Activated CD8-positive, alpha-beta memory T cell treated with anti-CD3 and anti-CD28 coated beads, Interleukin-2, amount 10 ng/mL, durations not matched to agents 7 days and 5 days (primary cell): ENCODE measurements at places on chromosomes 4 and X. TPM values are rescaled to one million over a fixed set of nuclear protein-coding genes. Genes with fewer than 3 reads are reported as not detected.
A peak's percentile ranks its signal among the peaks of the same experiment; 100 is the strongest.

The ABCG2 gene
- 1.8 TPM for total RNA-seq

The MTNR1A gene
- total RNA-seq = not detected

- no peak overlapping the region for H3K27ac ChIP-seq
- peaks cover 13% of the 10 kb centered on the region for H3K4me1 ChIP-seq
- H3K36me3 ChIP-seq = peaks cover 2% of the 10 kb centered on the region
These were observed 108.1 kb downstream of the DHX15 start for GRCh38 chr4:24476282-24476681.

- no peak overlapping the region for H3K4me3 ChIP-seq
- no peak for DNase-seq
- H3K27ac ChIP-seq = no peak overlapping the region
- peaks cover 14% of the 10 kb centered on the region for H3K36me3 ChIP-seq
- H3K4me1 ChIP-seq = no peaks in the 10 kb centered on the region
These were observed 97.3 kb downstream of the HDAC8 start for GRCh38 chrX:72475338-72475737.

GRCh38 chr4:39067451-39067850, 5.4 kb downstream of the KLHL5 start:
- no peaks in the 10 kb centered on the region for H3K27me3 ChIP-seq
- peaks cover 10% of the 10 kb centered on the region for H3K36me3 ChIP-seq
- no peak overlapping the region for H3K4me3 ChIP-seq

The BRS3 gene
- total RNA-seq = not detected

GRCh38 chr4:140742838-140743193, 13.4 kb downstream of the TBC1D9 start:
- H3K27me3 ChIP-seq = peaks cover 19% of the 10 kb centered on the region
- no peak overlapping the region for H3K27ac ChIP-seq
- no peaks in the 10 kb centered on the region for H3K4me1 ChIP-seq
- no peak overlapping the region for H3K4me3 ChIP-seq

The UGT2B10 gene
- total RNA-seq = not detected

- no peaks in the 10 kb centered on the region for H3K36me3 ChIP-seq
- no peak overlapping the region for H3K4me3 ChIP-seq
- H3K27ac ChIP-seq = no peak overlapping the region
- no peaks in the 10 kb centered on the region for H3K27me3 ChIP-seq
- DNase-seq = no peak
These were observed 2163.0 kb upstream of the AGA start for GRCh38 chr4:179605196-179605595.

DNA sequence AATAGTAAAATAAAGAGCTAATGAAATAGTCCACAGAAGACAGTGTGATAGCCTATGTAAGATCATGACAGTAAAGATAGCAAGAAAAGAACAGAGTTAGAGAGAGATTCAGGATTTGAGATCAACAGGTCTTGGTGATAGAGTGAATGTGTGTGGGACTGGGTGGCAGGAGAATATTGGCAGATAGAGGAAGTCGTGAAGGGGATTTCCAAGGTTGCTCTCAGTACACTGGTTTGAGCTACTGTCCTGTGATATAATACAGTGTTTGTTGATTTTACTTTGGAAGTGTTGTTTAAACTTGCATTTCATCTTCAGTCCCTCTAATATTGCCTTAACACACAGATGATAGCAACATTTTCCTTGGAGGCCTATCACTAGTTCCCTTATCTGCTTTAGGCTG, 44.1 kb downstream of the DTHD1 start:
- peaks cover 12% of the 10 kb centered on the region for H3K36me3 ChIP-seq
- peaks cover 55% of the 10 kb centered on the region for H3K4me1 ChIP-seq
- peak overlapping the region; percentile 81 for H3K27ac ChIP-seq
- no peak overlapping the region for H3K4me3 ChIP-seq

GRCh38 chrX:112668476-112669409, 11.0 kb downstream of the LHFPL1 start:
- H3K4me3 ChIP-seq = no peak overlapping the region
- DNase-seq = no peak
- no peaks in the 10 kb centered on the region for H3K27me3 ChIP-seq
- no peaks in the 10 kb centered on the region for H3K36me3 ChIP-seq

The GC gene
- total RNA-seq = not detected

GRCh38 chr4:112343330-112344080, 46.3 kb downstream of the ALPK1 start:
- H3K36me3 ChIP-seq = peaks cover 1% of the 10 kb centered on the region
- no peak overlapping the region for H3K27ac ChIP-seq
- no peaks in the 10 kb centered on the region for H3K4me1 ChIP-seq
- DNase-seq = no peak

DNA sequence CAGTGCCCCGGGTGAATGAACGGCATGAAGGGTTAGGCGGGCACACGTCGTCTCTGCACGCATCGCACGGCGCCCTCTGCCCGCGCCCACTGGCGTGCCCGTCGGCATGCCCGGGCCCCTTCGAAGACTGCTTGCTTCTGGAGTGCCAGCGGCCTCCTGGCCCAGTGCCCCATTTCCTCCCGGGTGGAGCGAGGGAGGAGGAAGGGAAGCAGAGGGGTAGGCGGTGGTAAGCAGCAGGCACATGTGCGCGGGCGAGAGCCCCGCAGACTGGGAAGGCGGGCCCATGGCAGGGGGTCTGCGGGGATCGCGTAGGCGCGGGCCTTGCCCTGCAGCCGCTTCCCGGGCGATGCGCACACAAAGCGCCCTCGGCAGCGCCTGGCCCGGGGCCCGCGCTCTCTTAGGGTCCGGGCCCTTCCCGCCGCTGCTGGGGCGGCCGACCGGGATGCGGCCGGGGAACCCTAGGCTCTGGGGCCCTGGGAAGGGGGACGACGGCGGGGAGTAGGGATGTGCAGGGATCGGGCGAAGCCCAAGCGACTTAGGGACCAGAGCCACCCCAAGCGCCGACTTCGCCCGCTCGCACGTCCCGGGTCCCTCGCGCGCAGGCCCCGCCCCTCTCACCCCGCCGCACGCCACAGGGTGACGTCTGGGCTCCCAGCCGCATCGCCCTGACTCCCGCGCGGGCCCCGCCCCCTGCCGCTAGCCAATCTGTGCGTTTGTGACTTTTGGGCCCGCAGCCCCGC, 866 bp upstream of the EMD start:
- H3K27me3 ChIP-seq = no peaks in the 10 kb centered on the region
- H3K4me1 ChIP-seq = peaks cover 30% of the 10 kb centered on the region
- peak overlapping the region; percentile 85 for H3K27ac ChIP-seq
- peak overlapping the region; percentile 68 for H3K4me3 ChIP-seq
- H3K36me3 ChIP-seq = peaks cover 9% of the 10 kb centered on the region
- DNase-seq = peak; percentile 55

GRCh38 chrX:111336141-111336540, 65.9 kb upstream of the CAPN6 start:
- no peaks in the 10 kb centered on the region for H3K36me3 ChIP-seq
- DNase-seq = no peak
- no peak overlapping the region for H3K4me3 ChIP-seq
- H3K27ac ChIP-seq = no peak overlapping the region
- H3K27me3 ChIP-seq = no peaks in the 10 kb centered on the region
- no peaks in the 10 kb centered on the region for H3K4me1 ChIP-seq

DNA sequence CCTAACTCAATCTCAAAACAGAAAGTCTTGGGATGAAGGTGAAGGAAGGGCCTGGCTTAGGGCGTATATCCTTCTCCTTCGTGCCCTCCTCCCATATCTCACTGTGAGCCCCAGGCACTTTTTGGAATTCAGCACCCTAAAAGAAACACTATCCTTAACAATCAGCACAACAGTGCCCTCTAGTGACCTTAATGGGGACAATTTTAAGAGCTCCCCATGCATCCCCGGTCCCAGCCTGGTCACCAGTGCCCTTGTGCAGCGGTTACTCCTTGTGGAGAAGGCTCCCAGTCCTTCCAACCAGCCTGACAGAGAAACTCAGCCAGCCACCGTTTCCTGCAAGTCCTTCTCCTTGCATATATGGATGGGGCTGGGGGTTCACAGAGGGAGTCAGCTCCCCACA, 4.2 kb downstream of the PAK3 start:
- DNase-seq = peak; percentile 43
- peaks cover 7% of the 10 kb centered on the region for H3K27me3 ChIP-seq
- H3K27ac ChIP-seq = no peak overlapping the region
- H3K4me3 ChIP-seq = no peak overlapping the region

The DUX4 gene
- not detected for total RNA-seq

The MID1 gene
- 0.20 TPM for total RNA-seq

GRCh38 chrX:114675365-114675764, 91.5 kb downstream of the HTR2C start:
- no peaks in the 10 kb centered on the region for H3K27me3 ChIP-seq
- no peak overlapping the region for H3K27ac ChIP-seq
- H3K4me3 ChIP-seq = no peak overlapping the region
- H3K36me3 ChIP-seq = no peaks in the 10 kb centered on the region
- DNase-seq = no peak

DNA sequence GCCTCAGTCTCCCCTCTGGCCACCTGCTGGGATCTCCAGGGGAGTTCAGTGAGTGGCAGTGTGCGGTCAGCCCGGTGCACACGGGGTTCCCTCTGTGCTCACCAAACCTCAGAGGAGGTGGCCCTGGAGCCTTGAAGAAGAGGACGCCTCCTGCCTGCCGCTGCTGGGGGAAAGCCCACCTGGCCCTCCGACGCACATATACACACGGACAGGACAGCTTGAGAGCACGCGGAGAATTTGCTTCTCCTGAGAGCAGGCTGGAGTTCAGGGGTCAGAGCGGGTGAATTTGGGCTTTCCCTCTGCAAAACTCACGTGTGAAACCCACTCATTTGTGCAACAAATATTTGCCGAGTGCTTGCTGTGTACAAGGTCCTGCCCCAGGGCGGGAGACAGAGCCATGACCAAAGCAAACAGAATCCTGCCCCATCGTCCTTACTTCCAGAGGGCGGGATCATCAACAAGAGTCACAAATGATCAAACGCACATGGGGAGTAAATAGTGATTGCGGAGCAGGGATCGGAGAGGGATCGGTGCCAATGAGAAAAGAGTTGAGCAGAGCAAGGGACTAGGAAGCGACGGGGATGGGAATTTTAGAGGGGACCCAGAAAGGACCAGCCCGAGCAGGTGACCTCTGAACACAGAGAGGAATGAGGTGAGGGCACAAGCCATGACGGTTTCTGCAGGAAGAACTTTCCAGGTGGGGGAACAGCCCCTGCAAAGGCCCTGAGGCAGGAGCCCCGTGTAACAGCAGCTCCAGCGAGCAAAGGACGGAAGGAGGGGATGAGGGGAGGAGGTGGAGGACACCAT, 17.6 kb downstream of the BLOC1S4 start:
- no peaks in the 10 kb centered on the region for H3K36me3 ChIP-seq
- no peak overlapping the region for H3K27ac ChIP-seq
- no peak for DNase-seq
- H3K4me1 ChIP-seq = no peaks in the 10 kb centered on the region

The SMIM43 gene
- total RNA-seq = not detected

GRCh38 chrX:100417681-100418080, 7.6 kb upstream of the PCDH19 start:
- H3K27me3 ChIP-seq = peaks cover 26% of the 10 kb centered on the region
- no peak for DNase-seq
- no peaks in the 10 kb centered on the region for H3K4me1 ChIP-seq
- no peaks in the 10 kb centered on the region for H3K36me3 ChIP-seq

The SULT1E1 gene
- total RNA-seq = not detected

The BGN gene
- total RNA-seq = not detected

DNA sequence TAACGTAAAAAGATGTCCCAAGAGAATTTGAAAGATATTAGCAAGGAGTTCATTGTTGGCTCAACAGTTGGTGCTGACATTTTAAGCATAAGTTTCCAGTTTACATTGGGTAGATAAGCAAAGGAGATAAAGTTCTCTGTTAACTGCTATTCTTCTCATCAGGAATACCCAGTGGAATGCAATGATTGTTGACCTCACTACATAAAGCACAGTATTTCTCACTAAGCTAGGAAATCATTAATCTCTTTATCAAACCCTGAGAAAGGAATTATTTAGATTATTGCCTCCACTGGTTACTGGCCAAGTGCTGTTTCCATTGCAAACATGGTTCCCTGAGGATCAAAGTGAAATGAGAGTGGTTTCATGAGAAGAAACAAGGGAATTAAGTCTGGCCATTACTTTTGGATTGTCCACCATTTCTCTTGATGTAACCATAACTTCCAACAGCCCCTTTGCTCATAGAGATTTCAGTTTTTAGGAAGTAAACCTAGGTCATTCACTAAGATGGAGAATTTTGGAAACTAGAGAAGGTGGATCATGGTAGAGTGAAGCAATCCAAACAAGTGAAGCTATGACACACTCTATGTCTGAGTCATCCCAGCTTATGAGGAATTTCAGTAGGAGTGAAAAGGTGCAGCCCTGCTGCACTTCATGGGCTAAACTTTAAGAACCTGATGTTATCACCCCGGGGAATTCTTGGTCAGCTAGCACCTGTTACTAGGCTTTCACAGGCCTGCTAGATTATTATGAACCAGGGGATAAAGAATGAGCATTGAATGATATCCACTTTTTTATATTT, 163.4 kb downstream of the AREG start:
- H3K36me3 ChIP-seq = no peaks in the 10 kb centered on the region
- no peak overlapping the region for H3K27ac ChIP-seq
- no peak for DNase-seq
- H3K27me3 ChIP-seq = no peaks in the 10 kb centered on the region
- H3K4me3 ChIP-seq = no peak overlapping the region

GRCh38 chrX:20382518-20383297, 116.0 kb upstream of the RPS6KA3 start:
- H3K36me3 ChIP-seq = peaks cover 3% of the 10 kb centered on the region
- no peak overlapping the region for H3K4me3 ChIP-seq
- peaks cover 2% of the 10 kb centered on the region for H3K27me3 ChIP-seq
- H3K4me1 ChIP-seq = peaks cover 31% of the 10 kb centered on the region
